ENCODE measurements at places on chromosomes 4 and X.

DNA sequence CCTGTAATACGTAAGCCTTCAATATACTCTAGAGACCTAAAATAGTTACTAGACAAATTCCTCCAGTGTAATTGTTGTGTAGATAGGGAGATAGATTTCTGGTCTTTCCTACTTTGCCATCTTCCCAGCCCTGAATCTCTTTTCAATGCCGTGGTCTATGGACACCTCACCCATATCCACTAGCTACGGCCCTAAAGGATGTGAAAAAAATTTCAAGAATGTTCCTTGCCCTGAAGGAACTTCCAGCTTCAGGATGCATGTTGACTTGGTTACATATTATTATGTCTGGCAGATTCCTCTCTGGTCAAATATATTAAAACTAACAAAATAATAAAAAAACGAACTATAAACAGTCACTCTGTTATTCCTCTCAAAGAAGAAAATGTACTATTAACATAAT, 52.4 kb upstream of the TSPAN5 start:
- DNase-seq = no peak

GRCh38 chrX:118717678-118718391, 9.6 kb upstream of the IL13RA1 start:
- no peak for DNase-seq

DNA sequence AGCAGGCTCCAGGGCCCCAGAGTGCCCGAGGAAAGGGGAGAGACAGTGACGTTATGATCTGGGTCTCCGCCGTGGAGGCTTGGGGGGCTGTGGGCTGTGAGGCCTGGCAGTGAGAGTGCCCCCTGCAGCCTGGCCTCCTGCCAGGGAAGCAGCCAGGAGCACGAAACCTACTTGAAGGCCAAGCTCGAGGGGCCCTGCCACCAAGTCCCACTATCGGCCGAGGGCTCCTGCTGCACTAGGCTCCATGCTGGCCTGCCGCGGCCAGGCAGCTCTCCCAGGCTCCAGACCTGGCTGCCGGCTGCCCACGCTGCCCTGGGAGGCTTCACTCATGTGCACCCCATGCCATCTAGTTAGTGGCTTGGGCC, 18.7 kb downstream of the FLNA start:
- no peak for DNase-seq

- no peak for DNase-seq
Measured at GRCh38 chrX:134715930-134716619, 57.8 kb upstream of the PLAC1 start.

GRCh38 chrX:118519411-118520215, 24.0 kb downstream of the DOCK11 start:
- no peak for DNase-seq

GRCh38 chrX:152588206-152588605, 49.5 kb upstream of the GABRQ start:
- DNase-seq = no peak

GRCh38 chr4:113657586-113658233, 103.8 kb downstream of the CAMK2D start:
- no peak for DNase-seq

DNA sequence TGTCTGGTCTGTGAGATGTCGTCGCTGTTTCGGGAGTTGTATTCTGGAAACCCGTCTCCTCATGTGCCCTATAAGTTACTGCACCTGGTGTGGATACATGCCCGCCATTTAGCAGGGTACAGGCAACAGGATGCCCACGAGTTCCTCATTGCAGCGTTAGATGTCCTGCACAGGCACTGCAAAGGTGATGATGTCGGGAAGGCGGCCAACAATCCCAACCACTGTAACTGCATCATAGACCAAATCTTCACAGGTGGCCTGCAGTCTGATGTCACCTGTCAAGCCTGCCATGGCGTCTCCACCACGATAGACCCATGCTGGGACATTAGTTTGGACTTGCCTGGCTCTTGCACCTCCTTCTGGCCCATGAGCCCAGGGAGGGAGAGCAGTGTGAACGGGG, 1.4 kb downstream of the USP27X start:
- no peak for DNase-seq
